ENCODE measurements at places on chromosomes 3 and 15.
A peak's percentile ranks its signal among the peaks of the same experiment; 100 is the strongest.

GRCh38 chr3:67678665-67679064, 24.3 kb upstream of the SUCLG2 start:
- no peak for ATAC-seq

- no peak for ATAC-seq
These were observed 174.4 kb upstream of the FAM3D start for GRCh38 chr3:58840949-58841348.

DNA sequence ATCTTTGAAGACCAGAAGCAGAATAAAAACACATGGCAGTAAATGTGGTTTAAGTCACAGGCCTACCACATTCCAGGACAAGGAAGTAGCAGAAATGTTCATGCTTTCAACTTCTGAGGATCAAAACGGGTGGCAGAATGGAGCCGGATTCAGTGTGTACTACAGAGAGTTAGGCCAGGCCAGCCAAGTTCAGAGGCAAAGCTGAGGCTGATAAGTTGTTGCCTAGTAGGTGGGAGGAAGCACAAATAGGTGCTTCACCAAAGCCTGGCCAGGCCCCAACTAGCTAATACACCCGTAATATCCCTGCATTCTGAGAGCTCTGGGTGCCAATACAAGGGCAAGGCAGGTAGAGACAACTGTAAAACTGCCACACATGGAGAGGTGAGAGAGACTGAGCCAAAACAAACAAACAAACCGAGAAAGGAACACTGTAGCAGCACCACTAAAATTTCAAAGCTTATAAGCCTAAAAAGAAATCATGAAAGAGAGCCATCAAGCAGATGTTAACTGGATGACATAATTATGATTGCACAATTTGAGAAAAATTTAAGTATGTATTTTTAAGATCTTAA, 156.4 kb upstream of the CBLB start:
- no peak for ATAC-seq

DNA sequence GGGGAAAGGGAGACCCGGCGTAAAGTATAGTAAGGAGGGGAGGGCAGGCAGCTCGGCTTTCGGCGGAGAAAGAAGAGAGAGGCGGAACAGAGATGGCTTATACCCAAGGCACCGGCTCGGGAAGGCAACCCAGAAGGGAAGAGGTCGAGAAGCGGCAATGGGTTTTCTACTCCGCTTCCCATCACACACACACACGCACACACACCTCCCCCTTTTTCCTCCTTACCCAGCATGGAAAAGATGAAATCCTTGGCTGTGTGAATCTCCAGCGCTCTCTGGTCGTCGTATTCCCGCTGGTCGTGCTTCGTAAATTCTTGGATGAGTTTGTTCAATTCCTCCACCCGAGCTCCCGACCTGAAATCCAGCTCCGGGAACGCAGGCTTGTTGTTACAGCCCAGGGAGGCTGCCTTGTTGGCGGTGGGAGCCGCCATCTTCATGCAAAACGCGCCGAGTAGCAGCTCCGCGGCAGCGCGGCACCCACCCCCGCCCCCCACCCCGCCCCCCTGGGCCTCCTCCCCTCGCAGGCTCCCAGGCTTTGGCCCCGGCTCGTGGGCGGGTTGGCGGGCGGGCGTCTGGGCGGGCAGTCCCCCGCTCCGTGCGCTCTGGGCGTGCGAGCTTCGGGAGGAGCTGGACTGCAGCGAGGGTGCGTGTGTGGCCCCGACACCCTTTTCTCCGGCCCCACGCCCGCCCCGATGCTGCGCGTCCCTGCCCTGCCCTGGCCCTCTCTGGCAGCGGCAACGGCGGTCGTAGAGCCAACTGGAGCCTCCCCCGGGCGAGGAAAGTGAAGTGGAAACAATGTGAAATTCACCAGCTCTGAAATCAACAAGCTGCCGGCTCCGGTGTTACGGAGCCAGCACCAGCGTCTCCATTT, at the start of gene MB21D2:
TSS of gene MB21D2 (minus strand) at position 453 of the 871 bp plus-strand sequence. CDS start at position 437, 16 bp downstream.
- peak; percentile 86 for ATAC-seq

DNA sequence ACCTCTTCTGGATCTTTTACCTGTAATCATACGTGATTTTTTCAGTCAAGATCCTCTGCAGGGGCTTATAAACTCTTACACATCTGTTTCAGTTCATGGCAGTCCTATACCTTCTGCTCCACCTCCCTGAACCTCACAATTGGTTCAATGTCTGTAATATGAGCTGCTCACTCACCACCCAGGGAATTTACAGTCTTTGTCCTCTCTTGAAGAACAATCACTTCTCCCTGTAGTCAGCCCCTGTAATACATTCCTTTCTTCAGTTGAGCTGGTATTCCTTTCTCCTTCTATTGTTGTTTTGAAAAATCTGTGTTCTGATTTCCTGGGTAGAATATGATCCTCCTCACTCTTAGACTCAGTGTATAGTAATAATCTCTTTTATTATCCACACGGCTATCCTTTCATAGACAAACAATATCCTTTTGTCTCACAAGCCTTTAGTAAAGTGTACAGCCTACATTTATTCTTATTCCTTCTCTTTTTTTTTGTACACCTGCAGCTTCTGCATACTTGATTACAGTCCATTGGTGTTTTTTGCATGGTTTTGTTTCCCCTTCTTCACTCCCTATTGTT, 101.8 kb downstream of the NECTIN3 start:
- no peak for ATAC-seq

GRCh38 chr3:77204788-77205187, 164.9 kb downstream of the ROBO2 start:
- no peak for ATAC-seq

DNA sequence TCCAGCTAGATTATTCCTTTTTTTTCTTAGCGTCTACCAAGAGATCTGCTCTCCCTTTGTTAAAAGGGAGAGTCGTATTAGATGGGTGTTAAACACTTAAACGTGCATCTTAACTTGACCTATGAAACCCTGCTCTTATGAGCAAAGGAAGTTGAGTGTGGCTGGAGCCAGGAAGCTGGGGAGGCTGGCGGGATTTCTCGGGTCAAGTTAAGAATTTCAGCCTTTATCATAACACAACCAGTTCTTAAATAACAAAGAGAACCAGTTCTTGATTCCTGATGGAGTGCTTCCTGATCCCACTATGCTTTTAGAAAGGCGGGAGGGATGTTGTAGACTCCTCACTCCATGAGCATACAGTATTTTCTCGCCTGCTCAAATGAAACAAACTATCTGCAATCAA, 215.1 kb downstream of the ITPR1 start:
- no peak for ATAC-seq

DNA sequence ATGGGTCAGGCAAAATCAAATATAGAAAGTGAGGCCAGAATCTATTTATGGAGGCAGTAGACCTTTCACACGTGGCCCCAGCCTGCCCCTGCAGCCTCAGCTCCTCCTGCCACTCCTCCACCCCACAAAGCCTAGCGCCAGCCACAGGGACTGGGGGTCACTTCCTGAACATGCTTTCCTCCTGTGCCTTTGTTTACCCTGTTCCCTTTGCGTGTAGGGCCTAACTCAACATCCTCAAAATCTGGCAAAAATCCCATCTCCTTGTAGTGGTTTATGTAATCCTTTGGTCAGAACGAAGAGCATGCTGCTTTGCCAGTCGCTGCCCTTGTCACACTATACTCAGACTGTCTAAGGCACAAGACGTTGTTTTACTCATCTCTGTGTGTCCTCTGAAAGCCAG, 39.6 kb downstream of the KBTBD12 start:
- no peak for ATAC-seq

DNA sequence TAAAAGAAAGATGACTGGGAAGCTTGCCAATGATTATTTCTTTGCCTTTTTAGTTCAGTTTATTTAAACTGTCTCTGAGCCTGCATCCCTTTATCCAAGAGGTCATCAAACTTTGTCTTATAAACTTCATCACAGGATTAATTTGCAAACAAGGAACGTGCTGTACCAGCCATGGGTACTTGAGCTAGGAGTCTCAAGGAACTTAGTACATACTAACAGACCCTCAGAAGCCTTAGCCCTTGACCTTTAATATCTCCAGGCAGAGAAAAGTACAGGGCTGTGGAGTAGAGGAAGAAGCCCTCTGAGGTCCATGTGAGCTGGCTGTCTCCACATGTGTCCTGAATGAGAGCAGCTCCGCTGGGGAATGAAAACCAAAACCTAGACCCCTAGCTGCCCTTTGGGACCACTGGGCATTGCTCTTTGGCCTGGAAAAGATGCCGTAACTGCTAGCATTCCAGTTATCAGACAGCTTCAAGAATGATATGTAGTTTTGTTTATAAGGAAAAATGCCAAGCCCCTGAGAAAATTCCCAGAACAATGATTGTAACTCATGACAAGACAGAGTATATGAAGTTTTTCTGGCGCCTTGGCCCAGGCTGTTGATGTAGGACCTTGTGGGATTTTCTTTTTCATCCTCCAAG, 92.1 kb downstream of the ASB7 start:
- no peak for ATAC-seq

GRCh38 chr3:65904016-65904415, 134.7 kb downstream of the MAGI1 start:
- ATAC-seq: no peak

DNA sequence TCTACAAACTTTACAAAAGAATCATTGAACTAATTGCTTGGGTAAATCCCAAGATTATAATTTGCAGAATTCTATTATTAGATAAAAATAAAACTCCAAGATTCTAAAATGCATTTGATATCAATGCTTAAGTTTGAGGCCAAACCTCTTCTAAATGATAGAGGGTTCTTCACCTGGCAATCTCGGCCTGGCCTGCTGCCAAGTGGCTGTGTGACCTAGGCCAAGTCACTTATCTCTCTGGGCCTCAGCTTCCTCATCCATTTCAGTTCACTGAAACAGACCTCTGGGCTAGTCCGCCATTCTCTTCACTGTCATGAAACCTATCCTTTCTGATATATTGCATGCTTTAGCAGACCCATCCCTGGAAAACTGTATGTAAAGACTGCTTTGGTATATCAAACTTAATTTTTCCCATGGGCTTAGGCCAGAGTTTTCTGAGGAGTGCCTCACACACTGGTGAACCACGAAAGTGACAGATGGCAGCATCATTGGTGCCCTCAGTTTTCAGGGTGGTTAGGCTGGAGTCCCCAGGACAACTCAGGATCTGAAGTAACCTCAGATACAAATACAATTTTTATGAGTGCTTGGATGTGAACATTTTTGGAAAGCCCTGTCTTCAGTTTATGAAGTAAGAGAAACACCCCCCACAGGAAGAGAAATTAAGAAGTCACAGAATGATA, 21.8 kb downstream of the NUDT16 start:
- ATAC-seq: no peak

GRCh38 chr15:36136049-36136448, 443.4 kb upstream of the CDIN1 start:
- ATAC-seq: no peak

DNA sequence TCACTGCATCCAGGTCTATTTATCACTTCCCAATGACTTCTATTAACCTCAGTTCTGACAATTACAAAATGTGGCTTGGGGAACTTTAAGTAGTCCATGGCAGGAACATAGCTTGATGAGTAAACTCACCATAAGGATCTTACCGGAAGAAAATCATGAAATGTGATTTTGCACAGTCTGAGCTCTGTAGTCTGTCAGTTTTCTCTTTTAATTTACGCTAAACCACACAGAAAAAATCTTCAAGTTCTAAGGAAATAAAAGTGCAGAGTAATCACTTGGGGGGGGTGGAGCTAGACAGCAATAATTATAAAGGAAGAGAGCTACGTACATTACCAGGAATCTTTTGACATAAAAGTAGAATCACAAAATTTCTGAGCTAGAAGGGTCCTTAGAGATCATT, 9.2 kb downstream of the TBC1D5 start:
- no peak for ATAC-seq

DNA sequence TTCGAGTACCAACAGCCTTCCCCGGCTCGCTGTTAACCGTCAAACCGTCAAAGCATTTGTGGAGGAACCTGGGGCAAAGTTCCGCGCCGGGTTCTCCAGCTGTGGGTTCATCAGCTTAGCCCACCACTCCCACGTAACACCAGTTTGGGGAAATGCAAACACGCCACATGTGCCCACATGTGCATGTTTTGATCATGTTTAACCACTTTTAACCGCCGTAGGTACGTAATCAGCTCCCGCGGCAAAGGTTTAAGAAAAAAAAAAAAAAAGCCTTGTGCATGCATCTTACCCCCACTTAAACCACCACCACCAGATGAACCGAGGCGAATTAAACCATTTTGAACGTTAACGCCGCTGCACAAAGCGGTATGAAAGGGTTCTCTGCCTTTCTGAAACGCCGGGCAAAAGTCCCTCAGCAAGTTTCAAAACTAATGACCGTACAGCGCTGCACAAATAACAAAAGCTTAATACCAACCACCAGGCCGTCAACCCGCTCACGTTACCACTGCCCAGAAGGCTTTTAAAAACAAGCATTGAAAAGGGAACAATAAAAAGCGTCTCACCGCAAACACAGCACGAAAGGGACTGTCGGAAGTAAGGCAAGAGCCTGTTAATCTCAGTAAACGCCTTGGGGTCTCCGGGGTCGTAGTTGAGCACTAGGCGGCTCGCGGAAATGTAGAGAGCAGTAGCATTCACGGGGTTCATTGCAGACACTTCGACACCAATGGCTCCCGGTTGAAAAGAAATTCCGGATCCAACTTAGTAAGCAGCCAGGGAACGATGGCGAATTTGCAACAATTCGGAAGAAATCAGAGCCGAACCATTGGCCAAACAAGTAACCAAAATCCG, 1.5 kb downstream of the MSL2 start:
- peak; percentile 1 for ATAC-seq

GRCh38 chr3:66398228-66399025, 102.4 kb downstream of the LRIG1 start:
- ATAC-seq: no peak

- ATAC-seq: no peak
These were observed 57.1 kb upstream of the POU1F1 start for GRCh38 chr3:87333393-87333892.

DNA sequence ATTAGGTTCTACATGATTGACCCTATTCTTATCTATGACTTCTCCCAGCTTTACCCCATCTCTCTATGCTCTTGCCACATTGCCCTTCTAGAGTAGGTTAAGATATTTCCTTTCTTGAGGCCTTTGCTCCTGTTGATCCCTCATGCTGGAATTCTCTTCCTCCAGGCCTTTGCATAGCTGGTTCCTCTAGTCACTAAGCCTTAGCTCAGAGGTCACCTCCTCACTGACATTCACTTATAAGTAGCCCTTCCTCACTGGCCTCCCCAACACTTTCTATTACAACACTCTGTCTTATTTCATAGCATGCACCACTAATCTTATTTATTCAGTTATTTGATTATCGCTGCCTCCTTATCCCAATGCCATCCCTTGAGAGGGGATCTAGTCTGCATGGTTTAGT, 228.4 kb upstream of the COL8A1 start:
- no peak for ATAC-seq

GRCh38 chr15:83053151-83053550, 13.9 kb downstream of the BTBD1 start:
- ATAC-seq: no peak

DNA sequence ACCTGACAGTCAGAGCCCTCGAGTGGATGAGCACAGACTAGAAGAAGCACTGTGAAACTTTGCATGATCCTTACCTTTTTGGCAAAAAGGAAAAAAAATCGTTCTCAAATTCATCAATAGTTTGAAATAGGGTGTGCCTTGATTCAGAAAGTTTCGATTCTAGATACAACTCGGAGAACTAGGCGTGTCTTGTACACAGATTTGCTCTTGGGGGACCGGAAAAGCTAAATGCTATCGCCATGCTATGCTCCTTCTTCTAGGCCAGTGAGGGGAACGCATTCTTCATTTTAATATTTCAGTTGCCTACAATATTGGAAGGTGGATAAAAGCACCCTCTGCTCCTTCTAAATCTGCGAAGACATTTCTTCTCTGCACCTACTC, 25.0 kb downstream of the CD86 start:
- no peak for ATAC-seq
